ENCODE measurements at places on chromosomes 1 and 21.

- no peak for DNase-seq
Measured at GRCh38 chr1:156368889-156369684, at the start of gene RHBG. Gene RHBG, plus strand, starts transcription at chr1:156369211. Its CDS starts 39 bp downstream, at chr1:156369250.

- no peak for DNase-seq
Measured at GRCh38 chr1:56819387-56819899, at the start of gene FYB2. Gene FYB2, minus strand, starts transcription at chr1:56819404. Its CDS starts 114 bp downstream, at chr1:56819290.

- DNase-seq = no peak
Measured at GRCh38 chr1:4755864-4756504, 101.6 kb downstream of the AJAP1 start.

DNA sequence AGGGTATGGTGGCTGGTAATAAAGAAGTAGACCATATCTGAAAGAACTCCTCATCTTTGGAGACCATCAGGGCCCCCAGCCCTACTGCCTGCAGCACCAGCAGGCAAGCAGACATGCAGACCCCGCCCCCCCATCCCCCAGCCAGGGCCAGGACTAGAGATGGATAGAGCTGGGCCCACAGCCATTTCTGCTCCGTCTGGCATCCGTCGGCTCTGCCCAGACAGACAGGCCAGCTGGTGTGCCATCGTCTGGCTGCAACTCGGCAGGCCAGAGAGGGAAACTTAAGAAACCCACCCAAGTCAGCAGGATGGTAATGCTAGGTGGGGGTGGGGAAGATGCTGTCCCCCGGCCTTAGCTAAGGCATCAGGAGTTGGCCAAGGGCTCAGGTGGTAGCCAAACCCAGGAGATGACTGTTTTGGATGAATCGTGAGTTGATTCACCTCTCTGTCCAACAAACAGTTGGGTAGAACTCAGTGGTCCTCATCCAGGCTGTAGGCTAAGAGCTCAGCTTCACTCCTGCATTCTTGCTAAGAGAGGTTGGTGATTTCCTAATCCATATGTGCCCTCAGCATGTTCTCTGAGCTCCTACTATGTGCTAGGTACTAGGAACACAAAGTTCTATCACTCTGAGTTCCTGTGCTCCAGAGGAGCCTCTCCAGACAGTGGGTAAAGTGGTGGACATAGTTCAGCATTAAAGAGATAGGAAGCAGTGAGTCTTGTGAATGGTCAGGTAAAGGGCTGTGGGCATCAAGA, 23.2 kb upstream of the TMEM222 start:
- no peak for DNase-seq

- no peak for DNase-seq
Measured at GRCh38 chr1:62530516-62531154, 66.7 kb upstream of the ANGPTL3 start.

GRCh38 chr1:156912861-156913808, 7.3 kb upstream of the LRRC71 start:
- no peak for DNase-seq

DNA sequence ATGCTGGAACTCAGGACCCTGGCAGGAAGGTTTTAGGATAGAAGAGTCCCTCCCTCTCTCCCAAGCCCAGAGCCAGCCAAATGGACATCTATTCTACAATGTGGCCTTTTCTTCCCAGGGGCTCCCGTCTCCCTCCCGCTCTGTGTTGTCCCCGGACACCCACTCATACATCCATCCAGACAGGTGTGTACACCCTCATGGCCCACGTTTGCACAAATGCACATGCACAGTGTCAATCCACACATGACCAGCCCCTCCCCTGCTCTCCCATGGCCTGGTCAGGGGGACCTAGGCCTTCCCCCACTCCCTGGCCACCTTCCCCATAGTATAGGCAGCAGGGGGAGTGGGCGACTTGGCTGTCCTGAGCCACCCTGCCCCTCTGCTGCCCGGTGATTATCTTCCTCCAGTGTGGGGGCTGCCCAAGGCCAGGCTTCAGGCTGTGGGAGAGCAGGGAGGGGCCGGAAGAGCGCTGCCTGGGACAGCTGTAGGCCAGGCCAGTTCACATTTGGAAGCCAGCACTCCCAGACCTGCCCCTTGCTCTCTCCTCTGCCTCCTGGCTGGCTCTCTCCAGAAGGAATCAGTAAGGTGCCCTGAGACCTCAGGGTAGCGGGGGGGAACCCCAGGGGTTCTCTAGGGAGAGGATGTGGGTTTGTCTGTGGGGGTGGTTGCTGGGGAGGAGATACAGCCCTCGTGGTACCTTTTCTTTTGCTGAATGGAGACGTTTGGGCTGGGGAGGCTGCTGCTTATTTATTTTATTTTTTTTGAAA, 4.1 kb upstream of the PTPN7 start:
- DNase-seq = peak; percentile 56

DNA sequence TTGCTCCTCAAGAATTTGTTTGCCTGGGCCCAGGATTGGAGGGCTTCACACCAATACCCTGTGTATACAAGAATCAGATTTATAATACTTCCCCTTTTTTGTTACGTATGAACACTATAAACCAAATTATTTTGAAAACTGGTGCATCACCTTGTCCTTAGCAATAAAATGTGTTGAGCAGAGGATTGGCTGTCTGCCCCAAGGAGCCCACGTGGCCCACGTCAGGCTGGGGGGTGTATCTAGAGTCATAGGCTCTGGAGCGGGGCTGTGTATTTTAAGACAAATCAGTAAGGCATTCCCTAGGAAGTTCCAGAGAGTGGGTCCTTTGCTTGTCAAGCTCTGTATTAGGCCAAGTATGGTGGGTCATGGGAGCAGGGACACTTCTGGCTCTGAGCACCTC, 2.0 kb upstream of the ST3GAL3 start:
- DNase-seq = no peak
